ENCODE measurements at places on chromosomes 5 and 9.
A peak's percentile ranks its signal among the peaks of the same experiment; 100 is the strongest.

- DNase-seq = peak; percentile 48
Measured at GRCh38 chr5:146342882-146343865, 4.5 kb downstream of the POU4F3 start.

DNA sequence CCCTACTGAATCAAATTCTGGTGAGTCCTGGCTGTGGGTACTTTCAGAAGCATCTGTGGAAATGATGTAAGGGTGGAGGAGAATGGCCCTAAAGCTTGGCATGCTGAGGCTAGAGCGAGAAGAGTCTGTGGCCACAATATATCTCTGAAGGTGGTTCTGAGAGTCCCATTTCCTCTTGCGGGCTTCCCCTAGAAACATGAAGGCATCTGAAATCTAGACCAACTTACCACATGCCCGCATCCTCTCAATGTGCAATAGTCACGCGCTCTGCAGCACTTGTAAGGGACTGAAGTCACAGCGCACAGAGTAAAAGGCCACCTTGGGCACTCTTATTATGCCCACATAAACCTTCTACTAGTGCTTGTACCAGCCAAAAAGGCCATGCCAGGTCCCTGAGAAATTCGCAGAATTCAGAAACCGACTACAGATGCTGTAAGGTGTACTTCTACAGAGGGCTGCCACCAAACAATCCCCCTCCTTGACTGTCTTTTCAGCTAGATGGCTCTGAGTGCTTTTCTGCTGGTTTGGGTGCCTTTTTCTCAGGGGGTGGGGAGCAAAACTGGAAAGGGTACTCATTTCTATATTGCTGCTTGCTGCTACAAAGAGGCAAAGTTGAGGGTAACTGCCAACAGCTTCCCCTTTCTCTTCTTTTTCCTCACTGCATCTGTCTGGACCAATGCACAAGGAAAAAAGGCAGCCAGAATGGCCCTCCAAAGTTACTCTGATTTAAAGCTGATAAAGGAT, 107.3 kb downstream of the ZDHHC21 start:
- DNase-seq = no peak

- no peak for DNase-seq
Measured at GRCh38 chr9:106587042-106587441, 275.9 kb upstream of the ZNF462 start.

DNA sequence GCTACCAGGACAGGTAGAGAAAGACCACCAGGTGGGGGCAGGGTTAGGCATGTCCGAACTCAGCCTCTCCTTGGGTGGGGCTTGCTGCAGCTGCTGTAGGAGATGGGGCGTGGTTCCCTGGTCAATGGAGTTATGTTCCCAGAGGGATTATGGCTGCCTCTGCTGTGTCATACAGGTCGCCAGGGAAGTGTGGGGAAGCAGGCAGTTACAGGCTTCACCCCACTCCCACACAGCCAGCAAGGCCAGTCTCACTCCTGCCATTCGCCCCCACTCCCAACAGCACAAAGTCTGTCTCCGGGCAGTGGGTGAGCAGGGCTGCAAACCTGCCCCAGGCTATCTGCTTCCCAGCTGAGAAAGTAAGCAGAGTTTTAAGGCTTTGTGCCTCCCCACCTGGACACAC, 20.0 kb upstream of the CEP72 start:
- peak; percentile 38 for DNase-seq

GRCh38 chr9:125529589-125530515, 177.2 kb downstream of the MAPKAP1 start:
- DNase-seq = no peak

DNA sequence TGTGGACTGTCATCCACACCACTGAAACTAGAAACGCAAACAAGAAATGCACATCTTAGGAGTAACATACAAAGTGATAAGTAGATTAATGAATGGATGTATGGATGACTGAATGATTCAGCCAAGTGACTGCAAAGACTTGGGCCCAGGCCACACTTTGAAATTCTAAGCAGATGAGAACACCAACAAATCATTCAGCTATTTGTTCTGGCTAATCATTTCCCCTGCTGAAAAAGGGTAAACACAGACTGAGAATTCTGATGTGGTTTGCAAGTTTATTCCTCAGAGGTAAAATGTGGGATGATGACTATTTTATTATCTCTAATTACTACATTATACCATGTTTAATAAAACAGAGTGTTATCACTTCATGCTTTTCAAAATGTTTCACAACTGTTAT, 163.2 kb upstream of the ADAMTS16 start:
- no peak for DNase-seq

DNA sequence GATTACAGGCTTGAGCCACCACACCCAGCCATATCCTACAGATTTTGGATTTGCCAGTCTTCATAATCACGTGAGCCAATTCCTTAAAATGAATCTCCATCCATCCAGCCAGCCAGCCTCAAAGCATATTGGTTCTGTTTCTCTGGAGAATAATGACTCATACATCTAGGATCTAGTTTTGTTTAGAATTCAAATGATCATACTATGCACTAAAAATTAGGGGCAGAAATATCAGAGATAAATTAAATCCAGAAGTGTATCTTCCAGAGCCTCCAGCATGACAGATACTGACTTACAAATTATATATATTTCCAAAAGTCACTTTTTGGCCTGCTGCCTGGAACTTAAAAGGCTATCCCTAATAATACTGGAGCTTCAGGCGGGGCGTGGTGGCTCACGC, 119.1 kb upstream of the NR5A1 start:
- no peak for DNase-seq

- DNase-seq = no peak
Measured at GRCh38 chr9:15282567-15283285, 24.3 kb downstream of the TTC39B start.

- DNase-seq = no peak
Measured at GRCh38 chr5:116440457-116441001, 134.1 kb downstream of the SEMA6A start.

GRCh38 chr9:20558566-20559016, 63.7 kb downstream of the MLLT3 start:
- peak; percentile 88 for DNase-seq

GRCh38 chr9:98236901-98237487, 18.5 kb downstream of the TBC1D2 start:
- no peak for DNase-seq

DNA sequence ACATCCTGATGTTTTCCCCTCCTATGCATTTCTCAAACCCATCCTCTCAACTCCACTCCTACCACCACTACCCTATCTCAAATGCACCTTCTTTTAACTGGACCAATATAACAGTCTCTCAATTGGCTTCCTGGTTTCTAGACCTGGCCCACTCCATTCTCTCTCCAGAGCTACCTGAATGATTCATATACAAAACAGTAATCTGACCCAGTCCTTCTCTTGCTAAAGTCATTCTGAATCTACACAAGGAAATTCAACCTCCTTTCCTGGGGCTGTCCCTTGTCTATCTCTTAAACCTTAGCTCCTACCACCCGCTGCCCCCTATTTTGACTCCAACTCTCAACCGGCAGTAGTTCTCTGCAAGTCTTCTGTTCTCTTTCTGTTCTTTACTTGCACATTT, 97.2 kb downstream of the PCSK1 start:
- no peak for DNase-seq

DNA sequence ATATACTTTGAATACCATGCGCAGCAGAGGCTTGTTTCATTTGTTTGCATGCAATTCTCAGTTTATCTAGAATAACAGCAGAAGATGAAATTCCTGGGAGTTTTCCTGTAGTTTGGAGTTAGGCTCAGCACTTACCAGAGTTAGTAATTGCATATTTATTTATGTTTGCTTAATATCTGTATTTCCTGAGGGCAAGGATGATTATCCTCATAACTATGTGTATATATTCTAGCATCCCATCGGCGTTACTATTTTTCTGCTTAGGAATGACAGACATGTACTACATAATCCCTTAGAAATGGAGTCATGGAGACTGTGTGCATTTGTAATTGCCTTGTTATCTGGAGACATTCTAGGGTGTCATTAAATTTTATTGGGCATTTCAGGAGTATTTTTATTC, 1184.8 kb downstream of the DTWD2 start:
- no peak for DNase-seq

DNA sequence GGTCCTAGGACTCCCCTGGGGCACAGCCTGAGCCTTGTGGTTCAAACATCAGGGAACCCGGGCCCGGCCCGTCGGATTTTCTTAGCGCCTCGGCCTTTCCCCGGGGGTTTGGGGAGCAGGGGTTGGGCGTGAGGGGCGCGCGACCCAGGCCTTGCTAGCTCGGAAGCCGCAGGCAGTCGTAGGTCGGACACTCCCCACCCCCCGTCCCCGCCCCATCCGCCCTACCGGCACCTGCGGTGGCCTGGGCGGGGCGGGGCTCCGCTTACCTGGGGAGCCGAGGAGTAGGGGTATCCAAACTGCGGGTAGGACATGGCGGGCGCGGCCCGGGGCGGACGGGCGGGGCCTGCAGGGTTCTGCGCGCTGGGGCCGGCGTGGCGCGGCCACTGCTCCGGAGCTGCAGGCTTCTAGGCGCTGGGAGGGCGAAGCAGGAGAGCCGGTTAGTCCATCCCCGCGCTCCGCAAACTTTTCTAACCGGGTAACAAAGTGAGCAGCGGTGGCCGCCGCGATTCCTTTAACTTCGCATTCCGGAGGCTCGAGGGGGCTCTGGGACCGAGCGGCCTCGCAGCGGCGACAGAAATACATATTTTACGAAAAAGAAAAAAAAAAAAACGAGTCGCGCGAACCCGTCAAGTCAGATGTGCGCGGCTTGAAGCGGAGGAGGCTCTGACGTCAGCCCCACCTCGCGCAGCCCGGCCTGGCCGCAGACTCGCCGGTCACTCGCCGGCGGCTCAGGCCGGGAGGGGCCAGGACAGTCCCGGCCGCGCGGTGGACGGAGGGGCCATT, at the start of gene IRX4:
Gene IRX4 (minus strand): TSS at position 589 of the 783 bp plus-strand sequence. CDS start 278 bp downstream, at position 311.
- DNase-seq = no peak

DNA sequence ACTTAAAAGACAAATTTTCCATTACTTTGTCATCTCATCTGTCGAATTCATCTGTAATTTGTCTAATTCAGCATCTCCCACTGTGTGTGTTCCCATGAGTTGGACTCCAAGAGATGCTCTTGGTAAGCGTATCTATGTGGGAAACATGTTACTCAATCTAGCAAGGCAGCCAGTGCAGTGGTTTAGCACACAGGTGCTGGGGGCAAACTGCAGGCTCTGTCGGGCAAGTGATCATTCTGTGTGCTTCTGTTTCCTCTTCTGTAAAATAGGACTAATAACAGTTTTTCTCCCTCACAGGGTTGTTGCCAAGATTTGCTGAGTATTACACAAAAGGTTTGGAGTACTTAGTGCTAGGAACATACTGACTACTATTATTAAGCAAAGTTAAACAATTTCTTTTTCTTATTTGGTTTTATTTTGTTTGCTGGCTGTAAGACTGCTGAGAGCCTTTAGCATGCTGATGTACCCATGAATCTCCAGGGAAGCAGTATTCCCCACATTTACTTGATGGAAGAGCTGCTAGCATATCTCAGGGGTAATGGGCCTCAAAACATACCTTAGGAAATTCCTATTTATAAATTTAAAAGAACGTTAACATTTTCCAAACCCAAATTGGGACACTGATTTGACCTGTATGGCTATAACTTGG, 709 bp upstream of the GAPT start:
- DNase-seq = no peak

DNA sequence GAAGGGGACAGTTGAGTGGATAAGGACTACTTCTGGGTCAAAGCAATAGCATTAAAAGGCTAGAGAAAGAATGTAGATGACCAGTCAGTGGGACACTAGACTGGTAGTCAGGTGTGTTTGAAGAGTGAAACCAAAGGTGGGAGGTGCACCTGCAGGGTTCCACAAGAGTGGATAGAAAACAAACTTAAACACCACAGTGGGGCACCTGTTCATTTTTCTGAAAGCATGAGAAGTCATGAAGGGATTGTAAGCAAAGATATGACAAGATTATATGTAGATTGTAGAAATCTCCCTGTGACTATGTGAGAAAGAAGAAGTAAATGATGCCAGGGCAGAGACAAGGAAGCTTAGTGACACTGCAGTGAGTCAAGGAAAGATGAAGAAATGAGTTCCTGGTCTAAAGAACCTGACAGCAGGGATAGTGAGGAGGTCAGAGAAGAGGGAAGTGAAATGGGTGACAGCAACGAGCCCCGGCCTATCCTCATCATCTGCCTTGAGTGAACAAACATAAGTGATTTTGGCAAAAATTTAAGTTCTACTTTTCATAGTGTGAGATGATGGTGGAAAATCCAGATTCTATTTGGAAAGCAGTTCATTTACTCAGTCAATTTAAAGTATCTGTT, 296.9 kb downstream of the TLE4 start:
- DNase-seq = no peak

DNA sequence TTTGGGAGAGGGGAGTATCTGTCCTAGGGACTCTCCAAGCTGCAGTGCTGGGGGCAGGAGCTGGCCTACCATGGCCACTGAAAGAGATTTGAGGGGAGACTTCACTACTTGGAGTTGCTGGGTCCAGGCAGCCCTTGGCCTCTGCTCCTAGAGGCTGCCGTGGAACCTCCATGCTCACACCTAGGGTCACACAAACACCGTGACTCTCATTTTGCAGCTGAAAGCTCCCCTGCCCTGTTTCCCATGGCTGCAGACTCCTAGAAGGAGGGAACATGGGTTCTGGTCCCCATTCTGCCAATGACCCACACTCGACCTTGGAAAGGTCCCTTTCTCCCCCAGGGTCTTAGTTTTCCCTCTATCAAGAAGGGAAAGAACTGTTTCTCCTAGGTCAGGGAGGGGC, 147.1 kb upstream of the PPP1R26 start:
- no peak for DNase-seq

DNA sequence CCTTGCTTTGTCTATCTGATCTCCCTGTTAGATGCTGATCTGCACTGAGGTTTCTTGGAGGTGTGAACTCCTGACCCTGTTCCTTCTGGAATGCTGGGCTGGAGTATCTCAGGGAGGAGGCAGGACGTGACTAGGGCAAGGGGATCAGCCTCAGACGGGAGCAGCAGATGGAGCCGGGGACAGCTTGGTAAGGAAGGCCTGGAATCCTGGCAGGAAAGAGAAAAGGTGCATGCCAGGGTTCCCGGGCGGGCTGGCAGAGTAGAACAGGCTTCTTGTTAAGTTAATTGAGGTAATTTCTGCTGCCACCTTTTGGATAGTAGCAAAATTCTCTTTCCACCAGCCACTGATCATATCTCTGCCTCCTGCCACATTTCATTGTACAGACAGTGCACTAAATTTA, 180.9 kb downstream of the ZNF462 start:
- DNase-seq = no peak

DNA sequence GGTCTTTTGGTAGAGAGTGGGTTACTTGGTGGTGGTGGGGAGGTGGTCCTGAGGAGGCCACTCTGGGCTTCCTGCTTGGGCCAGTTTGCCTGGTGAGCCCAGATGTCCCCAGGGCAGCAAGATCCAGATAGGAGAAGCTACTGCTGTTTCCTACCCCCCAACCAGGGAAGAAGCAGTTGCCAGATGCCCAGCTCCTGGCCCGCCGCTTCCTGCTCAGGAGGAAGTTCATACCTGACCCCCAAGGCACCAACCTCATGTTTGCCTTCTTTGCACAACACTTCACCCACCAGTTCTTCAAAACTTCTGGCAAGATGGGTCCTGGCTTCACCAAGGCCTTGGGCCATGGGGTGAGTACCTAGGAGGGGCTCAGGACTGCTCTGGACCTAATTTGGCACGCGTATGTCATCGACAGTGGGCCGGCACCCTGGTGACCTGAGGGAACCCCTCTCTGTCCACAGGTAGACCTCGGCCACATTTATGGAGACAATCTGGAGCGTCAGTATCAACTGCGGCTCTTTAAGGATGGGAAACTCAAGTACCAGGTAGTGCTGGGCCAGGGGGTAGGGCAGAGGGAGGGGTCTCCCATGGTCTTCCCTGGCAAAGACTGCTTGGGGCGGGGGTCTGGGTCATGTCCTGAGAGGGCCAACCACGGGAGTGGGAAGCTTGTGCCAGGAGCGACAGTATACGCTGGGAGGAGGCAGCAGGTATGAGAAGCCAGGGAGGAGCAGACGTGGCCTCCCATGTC, 10.6 kb downstream of the PTGS1 start:
- DNase-seq = no peak

- no peak for DNase-seq
Measured at GRCh38 chr9:131024978-131025868, 16.2 kb downstream of the LAMC3 start.

All from NCI-H526 (cell line).